Progenitor cell of endocrine pancreas (in vitro differentiated cells): ENCODE measurements at places on chromosomes 2 and 18. TPM values are rescaled to one million over a fixed set of nuclear protein-coding genes. Genes with fewer than 3 reads are reported as not detected.

GRCh38 chr2:7270011-7270431 lies 352.8 kb downstream of the RNF144A start:
- no peaks in the 10 kb centered on the region for H3K36me3 ChIP-seq
- H3K4me1 ChIP-seq: peaks cover 8% of the 10 kb centered on the region
- peaks cover 10% of the 10 kb centered on the region for H3K27me3 ChIP-seq
- H3K27ac ChIP-seq: no peak overlapping the region
- no peak for DNase-seq
- no peak overlapping the region for H3K4me3 ChIP-seq

GRCh38 chr2:121254748-121255147 lies 30.3 kb downstream of the TFCP2L1 start:
- peaks cover 25% of the 10 kb centered on the region for H3K27me3 ChIP-seq
- no peak overlapping the region for H3K4me3 ChIP-seq
- H3K27ac ChIP-seq: no peak overlapping the region
- no peaks in the 10 kb centered on the region for H3K36me3 ChIP-seq
- DNase-seq: no peak

Gene RUFY4
- total RNA-seq: not detected in 2 replicates

Gene MARCHF4
- total RNA-seq: 2.0 and 2.2 TPM in 2 replicates

DNA sequence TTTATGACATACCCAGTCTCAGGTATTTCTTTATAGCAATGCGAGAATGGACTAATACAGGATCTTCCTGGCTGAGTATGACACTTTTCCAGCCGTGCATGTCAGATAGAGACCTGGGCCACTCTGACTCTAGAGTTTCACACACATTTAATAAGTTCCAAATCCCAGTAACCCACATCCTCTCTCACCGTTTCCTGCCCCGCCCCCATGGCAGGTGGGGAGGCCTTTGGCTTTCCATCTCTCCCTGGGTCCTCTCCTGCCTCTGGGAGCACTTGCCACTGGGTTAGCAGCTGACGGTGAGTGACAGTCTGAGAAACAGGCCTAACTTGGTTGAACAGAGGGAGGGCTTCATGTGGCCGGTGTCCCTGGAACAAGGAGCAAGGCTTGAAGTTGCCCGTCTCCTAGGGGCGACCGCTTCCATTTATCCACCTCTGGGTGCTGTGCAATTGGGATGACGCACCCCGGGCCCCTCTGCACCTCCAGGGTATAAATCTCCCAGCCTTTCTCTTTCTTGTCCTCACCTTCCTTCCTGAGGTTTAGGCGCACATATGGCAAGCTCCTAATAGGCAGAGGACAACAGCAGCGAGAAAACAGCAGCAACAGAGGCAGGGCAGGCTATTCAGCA lies 152.7 kb upstream of the HDAC4 start:
- no peak for DNase-seq
- no peaks in the 10 kb centered on the region for H3K36me3 ChIP-seq
- H3K4me1 ChIP-seq: peaks cover 4% of the 10 kb centered on the region
- H3K4me3 ChIP-seq: no peak overlapping the region
- H3K27me3 ChIP-seq: peaks cover 73% of the 10 kb centered on the region
- no peak overlapping the region for H3K27ac ChIP-seq

DNA sequence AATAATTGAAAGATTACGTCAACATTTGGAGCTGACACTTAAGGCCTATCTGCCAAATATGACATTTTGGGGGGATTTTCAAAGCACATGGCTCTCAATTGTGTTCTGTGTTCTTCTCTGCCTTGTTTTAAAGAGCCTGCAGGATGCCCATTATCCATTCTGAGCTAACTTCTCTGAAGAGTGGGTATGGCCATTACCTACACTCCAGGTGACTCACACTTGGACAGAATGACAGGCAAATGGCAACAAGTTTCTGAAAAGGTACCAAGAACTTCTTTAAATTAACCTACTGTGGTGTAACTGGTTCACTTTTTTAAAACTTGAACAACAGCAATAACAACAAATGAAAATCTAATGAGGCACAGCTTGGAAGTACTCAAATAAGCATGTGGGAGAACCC lies 834.9 kb upstream of the SLC39A10 start:
- H3K4me1 ChIP-seq: no peaks in the 10 kb centered on the region
- H3K4me3 ChIP-seq: no peak overlapping the region
- DNase-seq: no peak
- H3K27ac ChIP-seq: no peak overlapping the region

DNA sequence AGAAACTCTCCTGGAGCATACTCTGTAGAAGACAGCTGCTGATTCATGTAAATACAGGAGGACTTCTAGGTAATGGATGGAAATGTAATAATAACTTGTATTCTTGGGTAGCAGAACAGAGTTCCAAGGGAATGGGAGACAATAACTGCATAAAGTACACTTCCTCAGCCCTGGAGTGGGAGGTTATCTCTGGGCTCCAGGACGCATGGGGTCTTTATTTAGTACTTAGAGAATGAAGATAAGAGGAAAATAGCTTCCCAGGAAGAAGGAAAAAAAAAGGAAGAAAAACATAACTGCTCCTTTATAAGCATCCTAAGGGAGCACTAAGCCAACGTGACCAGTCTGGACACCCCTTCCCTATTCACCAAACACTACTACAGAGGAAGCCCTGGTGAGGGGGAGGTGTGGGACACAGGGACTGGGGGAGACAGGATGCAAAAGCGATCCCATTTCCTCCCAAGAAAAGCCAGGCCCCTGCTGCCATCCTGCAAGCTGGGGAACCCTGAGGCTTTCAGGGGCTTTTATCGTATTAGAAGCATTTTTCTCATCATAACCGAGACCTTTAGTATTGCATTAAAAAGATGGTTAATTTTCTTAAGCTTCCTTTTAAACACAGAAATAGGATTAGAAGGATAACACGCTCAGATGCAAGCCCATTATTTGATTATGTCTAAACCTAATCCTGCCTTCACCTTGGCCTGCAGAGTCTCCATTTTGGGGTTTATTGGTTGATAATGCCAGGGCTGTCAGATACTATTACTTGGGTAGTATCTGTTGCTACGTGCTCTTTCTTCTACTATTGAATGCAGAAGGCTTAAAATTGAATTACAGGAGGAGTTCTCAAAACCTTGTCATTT lies 78.5 kb downstream of the KLF7 start:
- H3K27me3 ChIP-seq: no peaks in the 10 kb centered on the region
- no peak for DNase-seq
- no peak overlapping the region for H3K4me3 ChIP-seq
- H3K36me3 ChIP-seq: peaks cover 12% of the 10 kb centered on the region

Gene CCDC121
- 5.6 and 5.7 TPM in 2 replicates for total RNA-seq

- H3K27ac ChIP-seq: no peak overlapping the region
- H3K4me3 ChIP-seq: no peak overlapping the region
- peaks cover 9% of the 10 kb centered on the region for H3K27me3 ChIP-seq
- H3K36me3 ChIP-seq: no peaks in the 10 kb centered on the region
These were observed 28.2 kb upstream of the ZEB2 start for GRCh38 chr2:144548088-144548487.

DNA sequence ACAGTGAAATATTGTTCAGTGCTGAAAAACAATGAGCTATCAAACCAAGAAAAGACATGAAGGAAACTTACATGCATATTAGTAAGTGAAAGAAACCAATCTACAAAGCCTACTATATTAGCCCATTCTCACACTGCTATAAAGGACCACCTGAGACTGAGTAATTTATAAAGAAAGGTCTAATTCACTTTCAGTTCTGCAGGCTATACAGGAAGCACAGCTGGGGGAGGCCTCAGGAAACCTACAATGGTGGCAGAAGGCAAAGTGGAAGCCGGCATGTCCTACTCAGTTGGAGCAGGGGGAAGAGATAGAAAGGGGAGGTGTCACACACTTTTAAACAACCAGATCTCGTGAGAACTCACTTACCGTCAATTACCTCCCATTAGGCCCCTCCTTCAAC lies 232.1 kb downstream of the TMX3 start:
- H3K27me3 ChIP-seq: no peaks in the 10 kb centered on the region
- no peak for DNase-seq
- no peak overlapping the region for H3K27ac ChIP-seq

DNA sequence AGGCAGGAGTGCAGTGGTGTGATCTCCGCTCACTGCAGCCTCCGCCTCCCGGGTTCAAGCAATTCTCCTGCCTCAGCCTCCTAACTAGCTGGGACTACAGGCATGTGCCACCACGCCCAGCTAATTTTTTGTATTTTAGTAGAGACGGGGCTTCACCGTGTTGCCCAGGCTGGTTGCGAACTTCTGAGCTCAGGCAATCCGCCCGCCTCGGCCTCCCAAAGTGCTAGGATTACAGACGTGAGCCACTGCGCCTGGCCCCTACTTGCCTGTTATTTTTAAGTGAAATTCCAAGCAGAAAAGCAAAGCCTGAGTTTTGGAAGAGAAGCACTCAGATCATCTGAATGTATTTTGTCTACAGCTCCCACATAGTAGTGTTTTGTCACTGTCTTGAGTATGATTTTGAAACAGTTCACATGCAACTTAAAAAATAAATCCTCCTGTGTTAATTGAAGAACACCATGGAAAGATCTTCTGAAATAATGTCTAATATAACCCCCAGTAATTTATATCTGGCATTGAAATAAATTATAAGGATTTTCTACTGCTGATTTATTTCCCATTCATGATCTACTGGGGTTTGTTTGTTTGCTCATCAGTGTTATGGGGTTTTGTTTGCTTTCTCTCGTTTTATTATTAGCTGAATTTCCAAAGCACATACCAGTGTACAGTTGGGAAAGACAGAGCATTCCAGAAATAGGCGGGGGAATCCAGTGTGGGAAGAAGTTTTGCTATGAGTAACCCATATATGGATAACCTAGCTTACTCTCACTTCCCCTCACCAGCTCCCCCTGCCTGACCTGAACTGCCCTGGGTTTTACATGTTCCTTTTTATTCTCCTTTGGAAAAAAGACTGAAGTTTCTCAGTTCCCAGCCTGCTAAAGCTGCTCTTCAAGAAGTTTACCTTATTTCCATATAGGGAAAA lies 80.1 kb upstream of the MAP3K20 start:
- no peaks in the 10 kb centered on the region for H3K27me3 ChIP-seq
- H3K36me3 ChIP-seq: peaks cover 6% of the 10 kb centered on the region
- DNase-seq: no peak
- peaks cover 19% of the 10 kb centered on the region for H3K4me1 ChIP-seq

Gene SERPINB2
- not detected in 2 replicates for total RNA-seq

GRCh38 chr2:85187069-85187468 lies 53.9 kb downstream of the TCF7L1 start:
- peaks cover 18% of the 10 kb centered on the region for H3K4me1 ChIP-seq
- no peak for DNase-seq
- peak overlapping the region; percentile 23 for H3K27ac ChIP-seq
- no peaks in the 10 kb centered on the region for H3K27me3 ChIP-seq
- peaks cover 11% of the 10 kb centered on the region for H3K36me3 ChIP-seq
- H3K4me3 ChIP-seq: no peak overlapping the region

GRCh38 chr2:83196225-83196624 lies 1262.9 kb downstream of the SUCLG1 start:
- no peak overlapping the region for H3K27ac ChIP-seq
- no peaks in the 10 kb centered on the region for H3K27me3 ChIP-seq
- H3K4me3 ChIP-seq: no peak overlapping the region

DNA sequence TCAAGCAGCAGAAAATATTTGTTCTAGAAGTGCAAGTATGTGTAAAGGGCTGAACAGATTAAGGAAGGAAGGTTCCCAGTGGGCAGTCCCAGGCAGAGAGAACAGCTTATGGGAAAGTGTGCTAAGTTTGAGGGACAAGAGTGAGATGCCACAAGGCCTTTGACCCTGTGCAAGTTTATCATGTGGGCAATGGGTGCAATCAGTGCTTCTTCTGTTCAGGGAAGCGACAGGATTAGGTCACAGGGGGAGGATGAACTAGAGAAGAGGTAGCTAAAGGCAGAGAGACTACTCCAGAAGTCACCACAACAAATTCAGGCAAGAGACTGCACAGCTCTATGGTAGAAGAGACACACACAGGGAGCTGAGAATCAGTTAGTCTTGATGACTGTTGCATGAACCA lies 44.3 kb downstream of the LPIN2 start:
- H3K27me3 ChIP-seq: no peaks in the 10 kb centered on the region
- H3K4me1 ChIP-seq: peaks cover 7% of the 10 kb centered on the region
- DNase-seq: no peak
- no peak overlapping the region for H3K27ac ChIP-seq
- peaks cover 1% of the 10 kb centered on the region for H3K36me3 ChIP-seq

DNA sequence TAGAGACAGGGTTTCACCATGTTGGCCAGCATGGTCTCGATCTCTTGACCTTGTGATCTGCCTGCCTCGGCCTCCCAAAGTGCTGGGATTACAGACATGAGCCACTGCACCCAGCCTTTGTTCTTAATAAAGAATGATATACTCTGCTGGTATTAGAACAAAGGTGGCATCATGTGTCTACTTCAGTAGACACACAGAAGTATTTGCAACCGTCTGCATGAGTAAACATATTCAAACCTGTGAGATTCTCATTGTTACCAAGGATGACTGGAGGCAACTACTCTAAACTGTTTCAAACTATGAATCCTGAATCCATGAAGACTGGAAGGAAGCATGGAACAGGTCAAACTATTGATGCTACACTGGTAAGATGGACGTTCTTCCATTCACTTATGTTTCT lies 32.1 kb downstream of the MBD2 start:
- no peak for DNase-seq
- no peaks in the 10 kb centered on the region for H3K27me3 ChIP-seq
- H3K4me3 ChIP-seq: no peak overlapping the region

- no peak for DNase-seq
- H3K4me3 ChIP-seq: peak overlapping the region; percentile 99
- no peaks in the 10 kb centered on the region for H3K36me3 ChIP-seq
These were observed 625 bp upstream of the NBAS start for GRCh38 chr2:15561574-15562344.

Gene CYP26B1
- total RNA-seq: 31.5 and 37.5 TPM in 2 replicates

Gene PCARE
- total RNA-seq: not detected in 2 replicates

Gene CCDC148
- total RNA-seq: 3.9 and 4.6 TPM in 2 replicates

GRCh38 chr18:43526426-43527145 lies 249.3 kb upstream of the SYT4 start:
- no peak overlapping the region for H3K27ac ChIP-seq
- H3K27me3 ChIP-seq: no peaks in the 10 kb centered on the region
- DNase-seq: no peak
- no peaks in the 10 kb centered on the region for H3K36me3 ChIP-seq
- H3K4me1 ChIP-seq: no peaks in the 10 kb centered on the region

DNA sequence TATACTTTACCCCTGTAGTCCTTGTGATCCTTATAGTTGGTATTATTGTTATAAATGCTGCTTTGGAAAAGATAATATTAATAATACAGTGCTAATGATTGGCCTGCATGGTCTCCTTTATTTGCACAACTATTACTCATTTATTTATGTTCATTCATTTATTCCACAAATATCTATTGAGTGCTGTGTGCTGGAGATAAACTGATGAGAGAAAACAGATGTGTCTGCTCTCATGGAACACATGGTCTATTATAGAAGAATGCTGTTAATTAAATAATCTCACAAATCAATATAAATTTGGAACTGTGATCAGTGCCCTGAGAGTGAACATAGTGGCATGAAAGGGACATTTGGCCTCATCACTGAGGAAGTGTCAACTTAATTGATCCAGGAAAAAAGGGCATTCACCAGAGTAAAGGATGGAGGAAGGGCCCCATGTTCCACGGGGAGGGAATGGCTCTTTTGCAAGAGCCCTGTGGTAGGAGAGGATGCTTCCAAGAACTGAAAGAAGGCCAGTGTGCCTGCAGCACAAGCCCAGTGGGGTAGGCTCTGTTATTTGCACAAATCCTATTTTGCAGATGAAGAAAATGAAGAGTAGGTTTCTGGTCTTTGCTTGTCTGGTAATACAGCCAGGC lies 91.5 kb upstream of the STK39 start:
- H3K4me1 ChIP-seq: peaks cover 13% of the 10 kb centered on the region
- no peak for DNase-seq
- no peaks in the 10 kb centered on the region for H3K36me3 ChIP-seq
- H3K27ac ChIP-seq: no peak overlapping the region
- H3K4me3 ChIP-seq: no peak overlapping the region

Gene EPB41L3
- 41.7 and 49.8 TPM in 2 replicates for total RNA-seq
